ENCODE measurements at places on chromosomes 7 and 10.

- no peaks in the 10 kb centered on the region for H3K4me1 ChIP-seq
- no peak overlapping the region for H3K27ac ChIP-seq
- no peak overlapping the region for H3K4me3 ChIP-seq
- no peak for DNase-seq
- no peaks in the 10 kb centered on the region for H3K36me3 ChIP-seq
Observed at GRCh38 chr10:71796749-71797405, 23.6 kb upstream of the VSIR start.

GRCh38 chr10:42888504-42889095, 106.0 kb downstream of the BMS1 start:
- H3K4me3 ChIP-seq = no peak overlapping the region
- H3K36me3 ChIP-seq = no peaks in the 10 kb centered on the region
- no peaks in the 10 kb centered on the region for H3K4me1 ChIP-seq
- DNase-seq = peak; percentile 10
- no peaks in the 10 kb centered on the region for H3K27me3 ChIP-seq
- H3K27ac ChIP-seq = no peak overlapping the region

DNA sequence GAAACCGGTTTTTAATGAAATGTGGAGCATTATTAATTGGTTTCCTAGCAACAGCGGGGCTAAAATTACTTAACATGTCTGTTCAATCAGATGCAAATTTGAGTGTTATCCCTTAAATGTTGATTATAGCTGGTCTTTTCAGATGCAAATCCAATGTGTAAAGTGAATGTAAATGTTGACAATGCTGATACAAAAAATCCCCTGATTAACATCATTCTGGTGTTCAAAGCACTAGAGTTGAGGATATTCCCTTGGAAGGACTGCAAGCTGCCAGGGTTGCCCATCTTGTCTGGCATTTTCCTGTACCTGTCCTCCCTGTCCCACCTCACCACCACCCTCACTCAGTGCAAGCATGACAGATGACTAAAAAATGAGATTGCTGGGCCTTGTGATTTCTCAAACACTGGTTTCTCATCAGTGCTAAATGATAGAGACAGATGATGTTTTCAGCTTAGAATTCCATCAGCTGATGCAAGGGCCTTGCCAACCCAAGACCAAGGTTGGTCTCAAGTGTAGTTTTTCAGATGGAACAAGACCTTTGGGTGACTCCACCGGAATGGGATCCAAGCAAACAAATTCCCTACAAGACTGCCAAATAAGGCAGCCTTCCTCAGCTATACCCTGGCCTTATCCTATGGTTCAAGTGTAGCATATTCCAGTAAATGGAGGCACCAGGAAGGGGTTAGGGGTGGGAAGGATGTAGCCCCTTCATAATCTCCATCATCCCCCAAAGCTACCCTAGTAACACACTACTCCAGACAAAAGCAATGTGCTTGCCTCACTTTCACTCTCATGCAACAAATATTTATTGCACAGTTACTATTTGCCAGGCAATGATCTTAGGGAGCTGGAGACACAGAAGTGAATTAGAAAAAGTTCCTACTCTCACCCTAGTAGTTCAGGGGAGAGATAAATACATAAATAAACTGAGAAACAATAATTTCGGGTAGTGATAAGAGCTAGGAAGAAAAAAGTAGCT, 54.9 kb downstream of the JAZF1 start:
- H3K36me3 ChIP-seq = no peaks in the 10 kb centered on the region
- peak; percentile 43 for DNase-seq
- H3K4me1 ChIP-seq = peaks cover 33% of the 10 kb centered on the region
- H3K27me3 ChIP-seq = no peaks in the 10 kb centered on the region

DNA sequence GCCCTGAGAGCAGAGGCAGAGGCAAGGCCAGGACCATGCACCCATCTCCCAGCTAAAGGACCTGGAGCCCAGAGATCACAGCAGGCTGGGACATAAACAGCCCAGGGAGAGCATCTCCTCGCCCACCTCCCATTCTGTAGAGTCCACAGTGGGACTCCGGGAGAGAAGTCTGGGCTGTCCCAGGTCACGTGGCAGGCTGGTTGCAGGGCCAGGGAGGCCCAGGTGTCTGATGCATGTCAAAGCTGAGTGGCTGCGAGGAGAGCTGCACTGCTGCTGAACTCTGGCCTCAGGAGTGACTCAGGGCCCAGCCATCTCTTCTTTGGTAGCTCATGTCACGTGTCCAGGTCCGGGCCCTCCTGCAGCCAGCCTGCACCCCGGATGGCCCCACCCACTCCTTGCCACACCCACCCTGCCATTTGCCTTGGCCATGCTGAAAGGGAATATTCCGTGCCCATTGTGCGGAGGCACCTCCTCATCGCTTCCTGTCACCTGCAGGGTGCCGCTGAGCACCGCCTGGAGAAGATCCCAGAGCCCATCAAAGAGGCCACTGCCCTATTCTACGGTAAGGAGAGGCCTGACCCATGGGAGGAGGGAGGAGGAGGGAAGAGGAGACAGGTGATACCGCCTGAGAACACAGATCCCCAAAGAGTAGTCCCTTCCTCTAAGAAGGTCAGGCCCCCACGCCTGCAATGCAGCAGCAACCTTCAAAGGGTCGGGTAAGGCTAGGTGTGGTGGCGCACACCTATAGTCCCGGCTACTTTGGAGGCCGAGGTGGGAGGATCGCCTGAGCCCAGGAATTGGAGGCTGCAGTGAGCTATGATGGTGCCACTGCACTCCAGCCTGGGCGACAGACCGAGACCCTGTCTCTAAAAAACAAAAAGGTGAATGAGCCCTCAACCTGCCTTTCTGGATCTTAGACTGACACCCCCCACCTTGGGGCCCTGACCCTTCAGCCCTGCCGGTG, 12.6 kb upstream of the SH2B2 start:
- H3K27me3 ChIP-seq = no peaks in the 10 kb centered on the region
- no peaks in the 10 kb centered on the region for H3K36me3 ChIP-seq
- peak; percentile 54 for DNase-seq
- H3K4me1 ChIP-seq = peaks cover 7% of the 10 kb centered on the region
- H3K27ac ChIP-seq = no peak overlapping the region

DNA sequence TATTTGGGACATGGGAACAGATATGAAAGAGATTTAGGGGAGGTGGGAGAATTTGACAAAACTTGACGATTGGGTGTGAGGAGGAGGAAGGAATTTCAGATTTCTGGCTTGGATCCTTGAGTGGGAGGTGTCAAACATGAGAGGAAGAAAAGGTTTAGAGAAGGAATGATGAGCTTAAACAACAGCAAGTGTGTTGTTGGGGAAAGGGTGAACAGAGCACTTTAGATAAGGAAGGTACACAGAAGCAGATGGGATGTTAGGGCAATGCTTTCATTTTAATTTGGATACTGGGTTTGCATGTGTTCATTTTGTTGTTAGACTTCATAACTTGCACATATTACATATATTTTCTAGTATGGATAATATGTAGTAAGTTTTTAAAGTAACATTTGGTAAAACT, 23.2 kb downstream of the REEP3 start:
- no peak for DNase-seq
- H3K4me3 ChIP-seq = no peak overlapping the region
- no peaks in the 10 kb centered on the region for H3K36me3 ChIP-seq

GRCh38 chr10:73456187-73456890, 23.0 kb upstream of the MSS51 start:
- H3K27me3 ChIP-seq = no peaks in the 10 kb centered on the region
- H3K36me3 ChIP-seq = peaks cover 13% of the 10 kb centered on the region

- no peak overlapping the region for H3K4me3 ChIP-seq
- no peaks in the 10 kb centered on the region for H3K36me3 ChIP-seq
- H3K27me3 ChIP-seq = no peaks in the 10 kb centered on the region
- DNase-seq = no peak
- no peak overlapping the region for H3K27ac ChIP-seq
Observed at GRCh38 chr7:140899883-140900282, 24.8 kb downstream of the BRAF start.

- H3K4me1 ChIP-seq = peaks cover 17% of the 10 kb centered on the region
- H3K4me3 ChIP-seq = no peak overlapping the region
- DNase-seq = peak; percentile 61
- peaks cover 11% of the 10 kb centered on the region for H3K36me3 ChIP-seq
- peak overlapping the region; percentile 73 for H3K27ac ChIP-seq
- H3K27me3 ChIP-seq = no peaks in the 10 kb centered on the region
Observed at GRCh38 chr7:155652156-155653114, 8.0 kb downstream of the RBM33 start.

DNA sequence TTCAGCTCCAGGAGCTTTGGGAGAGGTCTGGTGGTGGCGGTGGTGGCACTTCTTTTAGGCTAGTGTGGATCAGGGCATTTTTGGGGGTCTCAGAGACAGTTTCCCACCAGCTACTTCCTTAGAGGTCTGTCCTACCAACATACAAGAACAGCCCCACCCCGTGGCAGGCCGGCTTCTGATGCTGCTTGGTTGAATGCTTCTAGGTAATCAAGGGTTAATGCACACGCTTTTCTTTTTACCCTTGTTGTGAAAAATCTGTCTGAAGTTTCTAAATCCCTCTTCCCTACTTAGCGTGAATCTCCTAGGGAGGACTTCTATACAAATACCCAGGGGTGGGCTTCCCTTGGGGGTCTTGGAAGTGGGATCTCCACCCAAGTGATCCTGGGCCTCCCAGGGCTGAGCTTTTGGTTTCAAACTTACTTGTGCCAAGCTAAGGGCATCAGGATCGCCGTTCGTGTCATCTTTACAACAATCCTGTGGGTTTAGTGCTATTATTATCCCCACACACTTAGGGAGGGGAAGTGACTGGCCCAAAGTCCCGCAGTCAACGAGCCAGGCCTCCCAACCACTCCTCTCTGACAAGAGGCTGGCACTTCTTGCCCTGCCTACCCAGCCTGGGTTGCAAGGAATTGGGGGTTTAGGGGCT, 1.7 kb downstream of the SH2B2 start:
- H3K4me3 ChIP-seq = peak overlapping the region; percentile 82
- no peak overlapping the region for H3K27ac ChIP-seq
- H3K4me1 ChIP-seq = no peaks in the 10 kb centered on the region
- no peaks in the 10 kb centered on the region for H3K36me3 ChIP-seq

GRCh38 chr7:139297795-139298194, 43.3 kb upstream of the FMC1 start:
- no peaks in the 10 kb centered on the region for H3K27me3 ChIP-seq
- no peak overlapping the region for H3K4me3 ChIP-seq
- H3K4me1 ChIP-seq = no peaks in the 10 kb centered on the region
- no peak overlapping the region for H3K27ac ChIP-seq

DNA sequence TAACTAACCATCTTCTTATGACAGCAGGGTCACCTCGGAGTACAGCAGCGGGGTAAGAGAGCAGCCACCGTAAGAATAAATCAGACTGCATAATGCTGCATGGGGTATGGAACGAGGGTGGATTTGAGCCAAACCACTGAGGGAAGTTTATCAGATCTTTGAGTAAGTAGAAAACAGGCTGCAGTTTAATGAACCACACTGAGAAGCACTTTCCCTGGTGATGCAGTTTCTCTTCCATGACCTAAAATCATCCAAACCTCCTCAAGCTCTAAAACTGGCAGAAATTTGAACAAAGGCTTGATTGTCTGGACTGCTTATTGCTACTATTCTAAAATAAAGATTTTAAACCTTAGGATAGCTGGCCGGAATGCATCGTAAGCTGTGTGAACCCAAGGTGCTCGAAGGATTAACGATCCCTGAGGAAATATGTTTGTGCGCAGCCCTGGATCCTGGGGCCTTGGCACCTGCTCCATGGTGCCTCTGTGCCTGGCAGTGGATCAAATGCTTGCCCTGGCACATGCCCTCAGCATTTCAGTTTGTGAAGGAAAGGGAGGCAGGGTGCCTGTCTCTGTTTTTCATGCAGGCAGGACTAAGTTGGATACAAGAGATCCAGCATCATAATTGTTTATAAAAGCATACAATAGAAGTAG, 322.7 kb downstream of the LHFPL3 start:
- no peak overlapping the region for H3K4me3 ChIP-seq
- H3K36me3 ChIP-seq = no peaks in the 10 kb centered on the region
- DNase-seq = no peak

GRCh38 chr10:22386503-22386902, 41.2 kb downstream of the SPAG6 start:
- no peaks in the 10 kb centered on the region for H3K27me3 ChIP-seq
- H3K36me3 ChIP-seq = no peaks in the 10 kb centered on the region
- no peaks in the 10 kb centered on the region for H3K4me1 ChIP-seq
- H3K27ac ChIP-seq = no peak overlapping the region
- no peak for DNase-seq
- H3K4me3 ChIP-seq = no peak overlapping the region

- DNase-seq = peak; percentile 48
- peaks cover 3% of the 10 kb centered on the region for H3K36me3 ChIP-seq
- H3K27me3 ChIP-seq = no peaks in the 10 kb centered on the region
- H3K4me3 ChIP-seq = no peak overlapping the region
Observed at GRCh38 chr7:66307591-66308215, 102.6 kb downstream of the TPST1 start.

DNA sequence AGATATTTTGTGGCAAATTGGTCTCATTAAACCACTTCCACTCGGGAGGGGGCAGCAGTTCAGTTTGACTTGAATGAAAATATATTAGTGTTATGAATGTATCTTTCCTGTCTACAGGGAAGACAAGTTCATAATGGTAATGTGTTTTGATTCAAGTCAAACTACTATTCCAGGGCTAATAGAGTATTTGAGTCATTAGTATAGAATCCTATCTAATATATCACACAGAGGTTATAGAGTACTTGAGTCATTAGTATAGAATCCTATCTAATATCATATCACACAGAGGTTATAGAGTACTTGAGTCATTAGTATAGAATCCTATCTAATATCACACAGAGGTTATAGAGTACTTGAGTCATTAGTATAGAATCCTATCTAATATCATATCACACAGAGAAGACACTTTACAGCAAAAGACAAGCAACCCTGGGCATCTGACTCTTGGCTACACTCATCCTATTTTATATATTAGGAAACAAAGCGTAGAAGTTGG, 199.7 kb upstream of the MAGI2 start:
- H3K27me3 ChIP-seq = no peaks in the 10 kb centered on the region
- DNase-seq = no peak
- H3K4me3 ChIP-seq = no peak overlapping the region
- H3K27ac ChIP-seq = no peak overlapping the region
- H3K4me1 ChIP-seq = no peaks in the 10 kb centered on the region
- H3K36me3 ChIP-seq = no peaks in the 10 kb centered on the region

DNA sequence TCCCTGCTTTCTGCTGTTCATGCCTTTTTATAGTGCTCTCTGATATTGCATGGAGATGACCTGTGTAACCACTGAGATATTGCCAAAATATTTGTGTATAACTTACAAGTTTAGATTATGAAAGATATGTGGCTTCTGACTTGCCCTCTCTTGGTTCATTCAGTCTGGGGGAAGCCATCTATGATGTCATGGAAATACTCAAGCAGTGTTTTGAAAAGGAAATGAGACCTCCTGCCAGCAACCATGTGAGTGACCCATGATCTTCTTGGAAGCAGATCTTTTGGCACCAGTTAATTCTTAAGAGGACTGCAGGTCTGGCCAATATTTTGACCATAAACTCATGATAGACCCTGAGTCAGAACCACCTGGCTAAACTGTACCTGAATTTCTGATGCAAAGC, 183.0 kb downstream of the THSD7A start:
- DNase-seq = no peak
- H3K4me1 ChIP-seq = no peaks in the 10 kb centered on the region
- H3K4me3 ChIP-seq = no peak overlapping the region
- no peaks in the 10 kb centered on the region for H3K27me3 ChIP-seq
- H3K36me3 ChIP-seq = no peaks in the 10 kb centered on the region
